ENCODE measurements at places on chromosomes 1 and 21.

- peak; percentile 51 for DNase-seq
These were observed 16.6 kb upstream of the PTP4A2 start for GRCh38 chr1:31954607-31955283.

DNA sequence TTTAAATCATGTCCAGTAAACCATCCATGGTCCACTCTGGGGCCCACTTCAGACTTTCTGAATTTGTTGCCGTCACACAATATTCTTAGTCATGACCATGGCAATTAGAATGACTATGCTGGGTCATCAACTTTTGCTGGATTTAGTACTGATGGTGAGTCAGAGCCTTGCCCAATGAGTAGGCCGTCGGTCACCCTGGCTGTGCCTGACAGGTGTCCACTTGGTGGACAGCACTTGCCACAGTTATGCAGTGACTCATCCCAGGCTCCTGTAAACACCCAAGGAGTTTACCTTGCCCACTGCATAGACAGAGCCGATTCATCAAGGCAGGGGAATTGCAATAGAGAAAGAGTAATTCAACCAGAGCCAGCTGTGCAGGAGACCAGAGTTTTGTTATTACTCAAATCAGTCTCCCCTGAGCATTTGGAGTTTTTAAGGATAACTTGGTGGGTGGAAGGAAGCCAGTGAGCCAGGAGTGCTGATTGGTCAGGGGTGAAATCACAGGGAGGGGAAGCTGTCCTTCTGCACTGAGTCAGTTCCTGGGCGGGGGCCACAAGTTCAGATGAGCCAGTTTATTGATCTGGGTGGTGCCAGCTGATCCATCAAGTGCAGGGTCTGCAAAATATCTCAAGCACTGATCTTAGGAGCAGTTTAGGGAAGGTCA lies 333.8 kb downstream of the PTPRU start:
- DNase-seq, result peak; percentile 91

DNA sequence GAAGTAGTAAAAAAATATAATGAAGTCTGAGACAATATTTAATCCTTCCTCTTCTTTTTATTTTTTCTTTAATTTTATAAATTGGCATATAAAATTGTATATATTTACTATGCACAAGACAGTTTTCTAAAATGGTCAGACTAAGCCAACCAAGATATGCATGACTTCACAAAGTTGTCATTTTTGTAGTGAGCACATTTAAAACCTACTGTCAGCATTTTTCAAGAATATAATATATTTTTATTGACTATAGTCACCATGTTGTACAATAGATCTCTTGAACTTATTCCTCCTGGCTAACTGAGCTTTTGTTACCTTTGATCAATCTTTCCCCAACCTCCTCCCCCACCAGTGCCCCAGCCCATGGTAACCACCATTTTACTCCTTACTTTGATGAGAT lies 129.2 kb downstream of the ATP6V1G3 start:
- DNase-seq, result no peak

GRCh38 chr1:5554784-5555183 lies 437.4 kb downstream of the NPHP4 start:
- DNase-seq, result no peak

- no peak for DNase-seq
These were observed 43.2 kb upstream of the FMO2 start for GRCh38 chr1:171141688-171142415.

GRCh38 chr1:38547321-38547720 lies 312.3 kb downstream of the RRAGC start:
- no peak for DNase-seq

GRCh38 chr21:44881198-44881872 lies 7.8 kb upstream of the PTTG1IP start:
- no peak for DNase-seq

DNA sequence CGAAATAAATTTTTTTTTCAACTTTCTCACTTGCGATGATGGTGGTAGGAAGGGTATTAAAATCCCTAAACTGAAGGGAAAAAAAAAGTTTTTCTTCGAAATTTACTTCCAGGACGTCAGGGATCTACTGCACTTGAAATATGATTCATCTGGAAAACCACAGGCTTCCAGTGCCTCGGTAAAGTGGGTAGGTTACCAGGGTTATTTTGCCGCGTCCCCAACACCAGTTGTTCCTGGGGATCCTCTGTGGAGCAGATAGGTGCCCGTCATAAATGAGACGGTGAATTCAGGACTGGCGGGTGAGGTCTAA lies 773 bp downstream of the RABIF start:
- no peak for DNase-seq

GRCh38 chr1:111476761-111477309 lies 3.1 kb downstream of the C1orf162 start:
- DNase-seq, result no peak

DNA sequence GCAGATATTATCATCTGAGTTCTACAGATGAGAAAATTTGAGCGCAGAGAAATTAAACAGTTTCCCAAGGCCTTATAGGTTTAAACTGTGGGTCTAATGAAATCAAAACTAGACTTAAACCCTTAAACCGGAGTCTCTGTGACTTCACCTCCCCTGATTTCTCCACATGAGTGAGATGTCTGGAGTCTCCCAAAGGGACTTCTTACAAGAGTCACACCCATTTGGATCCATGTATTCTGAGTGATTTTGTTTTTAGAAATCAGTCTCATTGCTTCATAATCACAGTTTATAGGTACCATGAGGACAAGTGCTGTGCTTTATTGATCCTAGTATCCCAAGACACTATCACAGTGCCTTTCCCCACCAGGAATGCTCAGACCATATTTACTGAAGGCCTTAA lies 206.0 kb upstream of the JUN start:
- DNase-seq, result no peak

DNA sequence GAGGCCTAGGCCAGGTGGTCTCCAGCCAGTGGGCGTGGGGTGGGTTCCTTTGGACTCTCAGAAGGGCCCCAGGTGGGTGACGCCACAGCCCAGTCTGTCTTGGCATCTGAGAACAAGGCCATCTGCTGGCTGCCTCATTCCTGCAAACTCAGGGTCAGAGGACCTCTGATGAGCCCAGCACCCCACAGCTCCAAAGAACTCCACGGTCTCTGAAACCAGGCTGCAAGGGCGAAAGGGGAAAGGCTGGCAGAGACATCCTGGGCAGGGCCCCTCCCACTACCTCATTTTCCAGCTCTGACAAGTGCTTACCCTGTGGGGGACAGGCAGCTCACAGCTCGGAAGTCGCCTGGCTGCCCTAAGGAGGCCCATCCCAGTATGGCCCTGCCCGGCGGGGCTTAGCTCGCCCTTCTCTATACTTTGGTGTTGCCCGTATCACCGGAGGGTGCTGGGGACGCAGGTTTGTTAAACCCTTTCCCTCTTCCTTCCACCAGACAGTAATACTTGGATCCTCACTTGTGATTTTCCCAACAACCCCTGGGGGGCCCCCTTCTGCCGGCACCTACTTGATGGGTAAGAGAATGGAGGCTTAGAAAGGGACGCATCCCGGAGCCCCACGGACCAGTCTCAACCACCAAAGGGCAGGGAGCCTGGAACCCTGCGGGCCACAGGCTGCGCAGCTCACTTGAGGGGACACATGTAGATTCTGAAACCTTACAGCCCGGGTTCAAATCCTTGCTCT lies 10.9 kb upstream of the EDN2 start:
- DNase-seq, result no peak

GRCh38 chr1:226863446-226863845 lies 7.0 kb upstream of the PSEN2 start:
- peak; percentile 15 for DNase-seq

DNA sequence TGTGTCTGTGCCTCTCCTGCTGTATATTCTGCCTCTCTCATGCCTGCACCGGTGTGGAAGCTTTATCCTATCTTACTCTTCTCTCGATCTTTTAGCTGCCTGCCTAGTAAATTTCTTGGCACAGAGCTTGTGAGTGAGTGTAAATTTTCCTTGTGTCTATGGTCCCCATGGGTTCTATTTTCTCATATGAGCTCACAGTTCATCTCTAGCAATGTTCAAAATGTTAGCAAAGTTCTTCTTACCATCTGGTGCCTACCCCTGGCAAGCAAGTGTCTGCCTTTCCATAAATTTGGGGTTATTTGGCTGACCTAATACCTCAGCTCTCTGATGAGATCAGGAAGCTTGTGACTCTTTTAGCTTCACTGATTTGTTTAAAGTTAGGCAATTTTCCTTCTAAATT lies 572.1 kb upstream of the BRINP3 start:
- DNase-seq, result no peak

DNA sequence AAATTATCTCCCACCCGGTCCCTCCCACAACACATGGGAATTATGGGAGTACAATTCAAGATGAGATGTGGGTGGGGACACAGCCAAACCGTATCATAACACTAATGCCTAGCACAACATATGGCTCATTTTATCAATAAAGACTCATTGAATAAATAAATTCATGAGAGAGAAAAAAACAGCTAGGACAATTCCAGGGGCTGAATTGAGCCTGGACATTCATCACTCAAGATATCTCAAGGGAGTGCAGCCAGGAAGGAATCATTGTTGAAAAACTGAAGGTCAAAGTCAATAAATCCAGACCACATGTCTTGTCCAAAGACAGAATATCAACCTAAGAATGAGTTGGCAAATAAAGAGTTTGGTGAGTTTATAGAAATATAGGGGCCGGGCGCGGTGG lies 644.1 kb downstream of the PLPP3 start:
- DNase-seq, result no peak

- no peak for DNase-seq
These were observed 19.0 kb downstream of the FBXO28 start for GRCh38 chr1:224132901-224133300.

GRCh38 chr1:27545271-27545670 lies 55.3 kb upstream of the WASF2 start:
- DNase-seq, result no peak

DNA sequence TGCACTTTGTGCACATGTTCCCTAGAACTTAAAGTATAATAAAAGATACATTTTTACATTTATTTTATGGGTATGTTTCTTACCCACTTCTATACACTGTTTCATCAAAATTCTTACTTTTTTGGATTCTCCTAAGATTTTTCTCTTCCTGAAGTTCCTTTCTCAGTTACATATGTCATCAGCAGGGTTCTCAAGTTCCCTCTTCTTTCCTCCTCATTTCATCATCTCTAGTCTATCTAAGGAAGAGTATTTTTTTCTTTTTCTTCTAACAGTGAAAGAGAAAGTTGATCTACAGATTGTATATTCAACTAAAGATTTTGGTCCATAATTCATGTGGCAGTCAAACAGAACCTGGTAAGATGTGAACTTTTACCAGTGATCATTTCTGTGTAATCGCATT lies 41.2 kb upstream of the CYYR1 start:
- DNase-seq, result no peak

- no peak for DNase-seq
These were observed at the start of gene RHOU for GRCh38 chr1:228734881-228735801. Gene RHOU (plus strand): TSS chr1:228735479. CDS start chr1:228735743, 264 bp downstream.

DNA sequence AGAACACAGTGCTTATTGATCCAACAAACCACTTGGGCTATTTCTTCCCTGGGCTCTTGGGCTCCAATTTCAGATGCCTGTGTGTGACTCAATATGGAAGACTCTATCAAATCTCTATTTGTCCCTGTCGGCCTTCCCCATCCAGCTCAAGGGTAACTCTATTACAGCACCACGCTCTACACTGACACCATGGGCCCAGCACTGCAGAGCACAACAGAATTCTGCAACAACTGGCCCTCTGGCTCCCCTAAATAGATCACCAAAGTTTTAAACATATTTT lies 51.7 kb downstream of the CAPZB start:
- DNase-seq, result no peak

DNA sequence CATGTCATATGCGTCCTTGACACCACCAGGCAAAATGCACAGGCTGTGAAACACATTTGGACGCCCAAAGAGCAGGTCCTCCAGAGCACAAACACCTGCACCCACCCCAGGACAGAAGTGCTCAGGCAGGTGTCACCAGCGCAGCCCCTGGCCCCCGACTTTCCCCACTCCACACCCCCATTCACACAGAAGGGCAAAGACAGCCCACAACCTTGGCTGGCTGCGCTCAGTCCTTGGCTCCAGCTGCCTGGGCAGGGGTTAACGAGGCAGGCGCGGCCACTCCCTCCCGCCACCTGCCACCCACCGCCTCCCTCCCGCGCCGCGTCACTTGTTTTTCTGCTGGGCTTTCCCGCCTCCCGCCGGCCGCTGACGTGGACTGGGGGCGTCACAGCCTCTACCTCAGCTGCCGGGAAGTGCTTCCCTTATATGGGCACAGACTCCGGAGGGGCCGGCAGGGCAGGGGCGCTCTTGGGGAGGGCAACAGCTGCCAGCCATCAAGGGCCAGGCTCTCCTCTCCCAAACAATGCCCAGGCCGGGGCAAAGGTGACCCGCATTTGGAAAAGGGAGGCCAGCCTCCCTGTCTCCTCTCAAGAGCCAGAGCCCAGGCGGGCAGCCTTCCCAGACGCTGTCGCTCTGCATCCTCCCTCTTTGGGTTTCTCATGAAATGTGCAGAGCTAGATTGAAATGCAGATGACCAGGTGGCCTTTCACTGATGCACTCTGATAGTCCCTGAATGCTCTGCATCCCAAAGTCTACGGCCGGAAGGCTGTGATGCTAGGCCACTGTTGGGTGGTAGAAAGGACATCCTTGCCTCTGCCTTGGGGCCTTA lies 14.8 kb upstream of the BTG2 start:
- DNase-seq, result no peak

DNA sequence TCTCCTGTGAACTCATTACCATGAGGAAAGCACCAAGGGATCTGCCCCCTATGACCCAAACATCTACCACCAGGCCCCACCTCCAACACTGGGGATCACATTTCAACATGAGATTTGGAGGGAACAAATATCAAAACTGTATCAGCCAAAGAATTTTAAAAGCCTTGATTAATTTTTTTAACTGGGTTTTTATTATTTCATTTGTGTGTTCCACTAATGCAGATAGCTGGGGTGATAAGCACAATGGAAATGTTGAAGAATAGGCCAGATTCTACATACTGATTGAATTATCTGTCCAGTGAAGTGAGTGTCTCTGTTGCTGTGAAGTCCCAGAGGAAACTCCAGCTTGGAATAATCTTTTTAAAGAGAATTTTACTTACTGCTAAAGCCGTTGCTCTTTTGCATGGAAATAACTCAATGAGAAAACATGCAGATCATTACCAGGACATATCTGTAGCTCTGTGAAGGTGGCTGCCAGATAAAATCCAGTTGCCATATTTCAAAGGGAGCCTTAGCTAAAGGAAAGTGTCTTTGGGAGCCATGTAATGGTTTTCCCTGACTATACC lies 44.4 kb upstream of the DHCR24 start:
- no peak for DNase-seq

GRCh38 chr1:193335806-193336428 lies 149.5 kb upstream of the B3GALT2 start:
- no peak for DNase-seq

DNA sequence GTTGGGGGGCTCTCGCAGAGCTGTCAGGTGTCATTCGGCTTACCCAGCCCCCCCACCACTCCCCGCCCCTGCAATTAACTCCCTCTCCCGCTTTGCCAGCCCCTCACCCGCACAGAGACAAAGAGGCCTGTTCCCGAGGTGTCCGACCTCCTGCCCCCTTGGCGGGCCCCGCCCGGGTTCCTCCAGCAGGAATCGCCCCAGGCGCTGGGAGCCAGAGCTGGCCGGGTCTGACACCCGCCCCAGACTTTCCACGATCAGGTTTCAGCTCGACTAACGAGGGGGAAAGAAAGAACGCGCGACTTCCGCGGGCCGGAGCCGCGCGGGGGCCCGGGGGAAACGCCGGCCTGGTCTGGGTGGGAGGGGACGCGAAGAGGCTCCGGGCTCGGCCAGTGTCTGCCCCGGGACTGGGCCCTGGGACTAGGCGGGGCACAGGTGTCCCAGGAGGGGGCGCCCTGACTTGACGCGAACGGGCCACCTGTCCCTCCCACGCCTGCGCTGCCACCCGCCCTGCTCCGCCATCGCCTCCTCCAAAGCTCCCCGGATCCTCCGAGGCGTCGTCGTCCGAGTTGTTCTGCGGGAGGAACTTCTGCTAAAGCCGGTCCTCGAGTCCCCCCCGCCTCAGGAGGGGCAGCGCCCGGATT lies 36.4 kb upstream of the HHAT start:
- DNase-seq, result no peak
